ENCODE measurements at places on chromosomes 13 and 19.
A peak's percentile ranks its signal among the peaks of the same experiment; 100 is the strongest.

DNA sequence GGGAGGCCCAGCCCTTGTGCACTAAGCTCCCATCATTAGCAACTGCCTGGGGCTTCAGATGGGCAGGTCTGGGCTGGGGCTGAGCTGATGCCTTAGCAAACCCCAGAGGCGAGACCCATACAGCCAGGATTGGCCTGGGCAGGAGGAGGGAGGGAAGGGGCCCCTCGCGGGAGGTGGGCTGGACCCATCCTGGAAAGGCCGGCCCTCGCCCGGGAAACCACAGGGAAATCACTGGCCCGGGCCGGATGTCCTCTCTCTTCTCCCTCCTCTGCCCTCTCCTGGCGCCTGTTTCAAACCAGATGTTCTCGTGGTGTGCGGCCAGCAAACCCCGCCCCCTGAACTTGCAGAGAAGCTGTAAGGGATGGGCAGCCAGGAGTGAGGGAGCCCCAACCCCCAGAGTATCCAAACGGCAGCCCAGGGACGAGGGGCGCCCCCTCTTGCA lies 43.1 kb downstream of the TMEM255B start:
- peak; percentile 77 for DNase-seq

DNA sequence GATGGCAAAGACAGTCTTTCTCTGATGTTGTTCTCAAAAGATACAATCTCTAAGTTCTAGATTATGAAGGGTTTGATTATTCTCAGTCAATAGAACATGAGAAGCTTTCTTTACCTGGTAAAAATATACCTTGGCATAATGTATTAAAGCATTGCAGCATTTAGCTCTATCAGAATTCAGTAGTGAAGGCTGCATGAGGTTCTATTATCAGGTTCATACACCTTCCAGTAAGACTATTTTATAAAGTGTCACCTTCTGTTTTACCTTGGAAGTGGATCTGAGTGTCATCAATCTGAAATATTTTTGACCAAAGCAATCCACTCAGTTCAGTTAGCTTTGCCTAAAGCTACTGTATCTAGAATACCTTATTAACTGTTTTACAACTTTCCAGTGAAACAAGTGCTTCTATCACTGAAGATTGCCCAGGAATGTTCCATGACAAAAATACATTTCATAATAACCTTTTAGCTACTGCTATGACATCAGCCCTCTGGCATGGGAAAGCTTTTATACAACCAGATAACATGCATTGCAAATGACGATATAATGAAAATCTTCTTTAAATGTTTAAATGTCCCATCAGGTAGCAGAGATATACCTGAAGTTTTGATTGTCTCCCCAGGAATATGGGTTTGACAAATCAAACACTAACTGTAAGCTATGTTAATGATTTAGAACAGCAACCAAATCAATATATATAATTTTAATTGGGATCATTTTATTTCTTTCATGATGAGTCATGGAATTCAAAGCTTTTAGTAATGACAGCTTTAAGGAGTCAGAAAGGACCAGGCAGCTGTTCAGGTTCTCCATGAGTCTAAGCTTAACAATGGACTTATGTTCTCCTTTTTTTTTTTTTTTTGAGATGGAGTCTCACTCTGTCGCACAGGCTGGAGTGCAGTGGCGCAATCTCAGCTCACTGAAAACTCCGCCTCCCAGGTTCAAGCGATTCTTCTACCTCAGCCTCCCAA lies 72.2 kb downstream of the UFM1 start:
- peak; percentile 63 for DNase-seq

DNA sequence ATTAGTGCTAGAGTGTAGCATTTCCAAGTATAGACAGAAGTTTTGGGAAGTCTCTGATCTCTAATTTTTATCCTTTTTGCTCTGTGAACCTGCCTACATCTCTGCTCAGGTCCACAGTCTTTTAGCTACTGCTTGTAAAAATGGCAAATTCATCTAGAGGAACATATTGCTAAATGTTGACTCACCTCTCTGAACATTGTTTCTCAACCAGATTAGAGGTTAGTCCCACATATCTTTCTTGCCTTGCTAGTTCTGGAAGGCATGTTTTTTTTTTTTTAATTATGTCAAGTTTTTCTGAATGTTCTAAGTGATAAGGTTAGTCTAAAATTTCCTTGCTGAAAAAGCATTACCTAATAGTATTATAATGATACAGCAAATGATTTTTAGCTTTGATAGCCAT lies 2889.6 kb upstream of the PCDH20 start:
- DNase-seq = peak; percentile 56

- no peak for DNase-seq
These were observed 174.5 kb downstream of the USP12 start for GRCh38 chr13:26996965-26997752.

DNA sequence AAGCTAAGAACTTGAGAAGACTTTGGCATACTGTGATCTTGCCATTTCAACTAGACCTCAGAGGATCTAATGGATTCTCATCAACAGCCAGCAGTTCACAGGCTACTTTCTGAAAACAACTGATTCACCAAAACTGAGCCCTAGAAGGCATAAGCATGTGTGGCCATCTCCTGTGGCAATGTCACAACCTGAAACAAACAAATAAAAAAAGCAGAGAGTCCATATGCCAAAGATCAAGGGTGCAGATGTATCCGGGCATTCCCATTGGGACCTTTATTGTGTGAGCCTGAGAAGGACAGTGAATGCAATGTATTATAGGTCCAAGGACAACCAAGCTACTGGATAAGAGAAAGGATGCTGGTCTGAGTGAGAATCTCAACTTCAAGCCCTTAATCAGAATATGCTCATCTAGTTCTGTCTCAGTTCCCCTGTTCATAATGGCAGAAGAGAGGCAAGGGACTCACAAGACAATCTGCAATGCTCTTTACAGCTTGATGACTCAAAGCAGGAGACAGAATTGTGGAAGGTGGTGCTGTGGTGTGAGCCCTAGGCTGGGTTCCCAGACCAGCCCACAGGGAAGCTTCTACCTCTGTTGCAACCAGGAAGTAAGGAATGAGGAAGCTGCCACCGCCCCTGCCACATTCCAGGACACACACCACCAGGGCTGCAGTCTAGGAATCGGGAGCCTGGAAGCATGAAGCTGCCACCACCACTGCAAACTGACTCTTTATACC lies 133.7 kb downstream of the RAP2A start:
- DNase-seq = peak; percentile 54

DNA sequence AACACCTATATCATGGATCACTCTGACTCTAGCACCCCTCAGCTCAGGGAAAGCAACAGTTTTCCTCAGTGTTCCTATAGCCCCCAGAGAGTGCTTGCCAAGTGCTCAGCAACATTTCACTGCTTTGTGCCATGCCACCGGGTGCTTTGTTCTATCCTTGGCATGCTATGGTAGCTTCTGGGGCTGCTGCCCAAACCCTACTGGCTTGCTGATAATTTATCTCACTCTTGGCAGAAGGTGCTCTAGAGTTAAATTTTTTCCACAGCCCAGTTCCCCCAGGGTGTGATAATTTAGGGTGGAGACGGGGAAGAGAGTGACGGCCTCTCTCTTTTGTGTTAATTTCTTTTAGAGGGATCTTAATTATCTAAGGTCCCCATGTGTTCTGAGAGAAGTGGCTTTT lies 12.6 kb upstream of the CSNK1A1L start:
- DNase-seq = no peak

- DNase-seq = peak; percentile 35
These were observed 839 bp downstream of the COG6 start for GRCh38 chr13:39656325-39656677.

DNA sequence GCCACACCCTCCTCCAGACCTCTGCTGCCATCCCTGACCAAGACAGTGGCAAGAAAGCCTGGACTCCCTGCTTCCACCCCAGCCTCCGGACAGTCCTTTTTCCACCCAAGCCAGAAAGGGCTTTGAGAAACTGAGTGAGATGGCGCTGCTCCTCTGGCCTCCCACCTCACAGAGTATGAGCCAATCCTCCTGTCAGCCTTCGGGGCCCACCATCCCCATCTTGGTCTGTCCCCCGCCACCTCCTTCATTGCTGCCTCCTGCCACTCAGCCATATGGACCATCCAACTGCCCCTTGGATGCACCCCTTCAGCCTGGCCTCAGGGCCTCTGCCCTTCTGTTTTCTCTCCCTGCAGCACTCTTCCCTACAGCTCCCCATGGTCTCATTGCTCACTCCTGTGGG lies 125.7 kb downstream of the CRYL1 start:
- no peak for DNase-seq

DNA sequence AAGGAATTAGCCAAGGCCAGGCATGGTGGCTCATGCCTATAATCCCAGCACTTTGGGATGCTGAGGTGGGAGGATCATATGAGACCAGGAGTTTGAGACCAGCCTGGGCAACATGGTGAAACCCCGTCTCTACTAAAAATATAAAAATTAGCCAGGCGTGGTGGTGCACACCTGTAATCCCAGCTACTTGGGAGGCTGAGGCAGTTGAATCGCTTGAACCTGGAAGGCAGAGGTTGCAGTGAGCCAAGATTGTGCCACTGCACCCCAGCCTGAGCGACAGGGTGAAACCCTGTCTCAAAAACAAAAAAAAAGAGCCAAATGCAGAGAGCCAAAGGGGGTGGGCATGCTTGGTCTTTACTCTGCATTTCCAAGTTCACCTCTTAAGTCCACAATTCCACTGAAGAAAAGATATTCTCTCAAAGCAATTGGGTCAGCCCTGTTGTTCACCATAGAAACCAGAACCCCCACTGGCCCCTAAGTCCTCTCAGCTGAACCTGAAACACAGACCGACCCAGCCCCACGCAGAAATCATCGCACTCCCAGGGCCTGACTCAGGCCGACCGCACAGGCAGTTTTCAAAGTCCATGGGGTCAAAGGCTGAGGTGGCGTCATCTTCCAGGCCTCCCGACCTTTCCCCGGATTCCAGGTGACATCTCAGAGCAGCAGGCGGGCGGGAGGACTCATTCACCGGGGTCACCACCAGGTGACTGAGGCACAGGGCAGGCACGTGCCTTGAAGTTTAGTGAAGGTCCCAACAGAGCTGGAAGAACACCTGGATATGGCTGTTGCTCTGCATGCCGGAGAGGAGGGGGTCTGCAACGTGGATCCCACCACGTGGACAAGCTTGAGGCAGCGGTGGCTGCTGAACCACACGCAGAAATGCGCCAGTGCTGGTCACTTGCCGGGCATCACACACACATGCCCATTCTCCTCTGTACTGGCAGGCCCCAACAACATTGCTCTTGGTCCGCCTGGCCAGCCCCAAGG lies 33.1 kb downstream of the SLC25A42 start:
- DNase-seq = no peak

- DNase-seq = peak; percentile 10
These were observed 1.7 kb downstream of the PCDH8 start for GRCh38 chr13:52846567-52847321.

GRCh38 chr19:30719999-30720345 lies 347.8 kb downstream of the ZNF536 start:
- no peak for DNase-seq

DNA sequence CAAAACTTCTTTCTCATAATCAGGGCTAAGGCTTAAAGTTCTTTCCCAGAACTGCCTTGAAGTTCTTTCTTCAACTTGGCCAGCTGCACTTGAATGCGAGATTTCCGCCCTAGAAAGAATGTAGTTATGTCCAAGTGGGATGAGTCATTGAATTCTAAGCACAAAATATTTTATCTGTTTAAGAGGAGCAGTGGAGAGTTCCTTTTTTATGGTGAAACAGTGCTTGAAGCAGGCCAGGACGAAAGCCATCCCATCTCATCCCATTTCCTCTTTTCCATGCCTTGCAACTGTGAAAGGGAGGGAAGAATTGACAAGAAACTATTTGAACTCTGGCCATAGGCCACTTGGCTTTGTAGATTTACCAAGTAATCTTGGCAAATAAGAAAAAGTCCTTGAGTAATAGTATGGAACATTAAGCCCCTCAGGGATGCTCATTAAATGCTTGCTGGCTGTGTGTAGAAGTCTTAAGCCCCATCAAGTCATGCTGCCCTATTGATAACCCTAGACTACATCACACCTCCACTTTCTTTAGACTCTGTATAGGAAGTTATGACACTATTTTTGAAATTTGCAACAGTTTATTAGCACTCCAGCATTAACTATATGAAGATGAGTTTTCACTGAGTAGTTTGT lies 174.5 kb downstream of the KCTD12 start:
- peak; percentile 96 for DNase-seq

- no peak for DNase-seq
These were observed 1.1 kb upstream of the LSR start for GRCh38 chr19:35247526-35248309.

DNA sequence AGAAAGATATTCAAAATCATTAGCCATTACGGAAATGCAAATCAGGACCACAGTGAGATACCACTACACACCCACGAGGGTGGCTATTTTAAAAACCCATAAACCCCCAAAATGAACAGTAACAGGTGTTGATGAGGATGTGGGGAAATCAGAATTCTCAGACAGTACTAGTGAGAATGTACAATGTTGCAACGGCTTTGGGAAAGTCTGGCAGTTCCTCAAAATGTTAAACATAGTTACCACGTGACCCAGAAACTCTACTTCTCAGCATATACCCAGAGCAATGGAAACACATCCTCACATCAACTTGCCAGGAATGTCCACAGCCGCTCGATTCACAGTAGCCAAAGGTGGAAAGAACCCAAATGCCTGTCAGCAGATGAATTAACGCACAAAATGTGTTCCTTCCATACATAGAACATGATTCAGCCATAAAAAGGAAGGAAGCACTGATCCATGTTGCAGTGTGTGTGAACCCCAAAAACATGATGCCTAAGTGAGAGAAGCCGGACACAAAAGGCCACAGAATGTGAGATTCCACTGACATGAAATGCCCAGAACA lies 7.0 kb downstream of the PLVAP start:
- DNase-seq = peak; percentile 84

- DNase-seq = no peak
These were observed 45.0 kb downstream of the RASA3 start for GRCh38 chr13:114087430-114087829.

GRCh38 chr19:4052993-4053422 lies 13.7 kb downstream of the ZBTB7A start:
- DNase-seq = no peak

DNA sequence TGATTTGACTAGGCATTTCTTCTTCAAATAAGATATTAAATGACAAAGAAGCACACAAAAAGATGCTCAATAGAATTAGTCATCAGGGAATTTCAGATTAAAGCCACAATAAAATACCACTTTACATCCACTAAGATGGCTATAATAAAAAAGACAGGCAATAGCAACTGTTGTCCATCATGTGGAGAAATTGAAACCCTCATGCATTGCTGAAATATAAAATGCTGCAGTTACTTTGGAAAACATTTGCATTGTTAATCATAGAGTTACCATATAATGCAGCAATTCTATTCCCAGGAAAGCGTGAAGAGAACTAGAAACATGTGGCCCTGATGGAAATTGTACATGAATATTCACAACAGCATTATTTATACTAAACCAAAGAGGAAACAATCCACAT lies 605.5 kb upstream of the SLITRK1 start:
- no peak for DNase-seq

GRCh38 chr13:76798037-76798436 lies 88.2 kb downstream of the KCTD12 start:
- no peak for DNase-seq

GRCh38 chr13:29591310-29591709 lies 4.2 kb downstream of the SLC7A1 start:
- DNase-seq = peak; percentile 79

DNA sequence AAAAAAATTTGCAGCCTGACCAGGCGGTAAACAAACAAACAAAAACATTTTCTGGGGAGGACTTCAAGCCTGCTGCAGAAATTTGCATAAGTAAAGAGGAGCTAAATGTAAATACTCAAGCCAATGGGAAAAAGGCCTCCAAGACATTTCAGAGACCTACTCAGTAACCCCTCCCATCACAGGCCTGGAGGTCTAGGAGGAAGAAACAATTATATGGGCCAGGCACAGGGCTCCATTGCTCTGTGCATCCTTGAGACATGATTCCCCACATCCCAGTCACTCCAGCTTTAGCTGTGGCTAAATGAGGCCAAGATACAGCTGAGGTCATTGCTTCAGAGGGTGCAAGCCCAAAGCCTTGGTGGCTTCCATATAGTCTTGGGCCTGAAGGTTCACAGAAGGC lies 793.4 kb downstream of the SLITRK1 start:
- DNase-seq = no peak
